ENCODE measurements at places on chromosomes 5 and 9.

DNA sequence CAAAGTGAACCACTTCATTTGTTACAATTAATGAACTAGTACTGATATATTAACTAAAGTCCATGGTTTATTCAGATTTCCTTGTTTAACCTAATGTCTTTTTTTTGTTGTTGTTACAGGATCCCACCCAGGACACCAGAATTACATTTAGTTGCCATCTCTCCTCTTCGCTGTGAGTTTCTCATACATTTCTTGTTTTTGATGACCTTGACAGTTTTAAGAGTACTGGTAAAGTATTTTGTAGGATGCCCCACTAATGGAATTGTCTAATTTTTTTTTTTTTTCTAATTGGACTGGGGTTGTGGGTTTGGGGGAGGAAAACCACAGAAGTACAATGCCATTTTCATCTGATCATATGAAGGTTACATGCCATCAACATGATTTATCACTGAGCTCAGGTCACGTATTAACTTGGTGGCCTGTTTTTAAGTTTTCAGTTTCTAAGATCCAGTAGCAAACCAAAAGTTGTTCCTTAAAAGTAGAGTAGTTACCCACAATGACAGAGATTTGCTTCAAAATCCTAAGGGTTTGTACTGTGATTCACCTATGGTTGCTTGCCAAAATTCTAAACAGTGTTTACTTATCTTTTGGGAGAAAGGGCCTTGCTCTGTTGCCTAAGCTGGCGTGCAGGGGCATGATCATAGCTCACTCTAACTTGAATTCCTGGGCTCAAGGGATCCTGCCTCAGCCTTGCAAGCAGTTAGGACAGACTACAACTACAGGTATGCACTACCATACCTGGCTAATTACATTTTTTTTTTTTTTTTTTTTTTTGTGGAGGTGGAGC is 4.5 kb upstream of the OTULIN start:
- no peak for DNase-seq

DNA sequence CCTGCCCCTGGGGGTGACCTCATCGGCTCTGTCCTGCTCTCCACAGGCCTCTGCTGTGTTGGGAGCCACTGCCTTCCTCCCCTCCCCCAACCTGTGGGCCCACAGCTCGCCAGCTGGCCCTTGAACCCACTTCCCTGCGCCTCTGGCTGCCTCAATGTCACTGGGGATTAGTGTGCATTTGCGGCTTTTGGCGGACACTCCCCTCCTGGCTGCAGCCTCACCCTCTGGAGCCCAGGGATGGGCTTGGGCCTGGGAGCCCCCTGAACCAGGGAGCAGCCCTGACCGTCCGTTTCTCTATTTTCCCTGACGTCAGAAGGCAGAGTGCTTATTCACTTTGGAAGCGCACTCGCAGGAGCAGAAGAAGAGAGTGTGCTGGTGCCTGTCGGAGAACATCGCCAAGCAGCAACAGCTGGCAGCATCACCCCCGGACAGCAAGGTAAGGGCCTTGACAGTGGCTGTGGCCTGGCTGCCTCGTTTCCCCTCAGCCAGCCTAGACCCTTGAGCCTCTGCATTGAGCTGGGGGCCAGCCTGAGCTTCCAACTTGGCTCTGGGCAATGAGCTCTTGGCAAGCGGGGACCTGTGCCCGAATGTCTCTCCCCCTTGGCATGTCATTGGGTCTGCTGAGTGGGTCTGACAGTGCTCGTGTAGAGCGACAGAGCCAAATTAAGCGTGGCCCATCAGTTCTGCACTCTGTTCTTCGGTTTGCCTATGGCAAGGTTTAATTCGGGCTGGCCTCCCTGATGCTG is 73.1 kb downstream of the RGS3 start:
- no peak for DNase-seq

DNA sequence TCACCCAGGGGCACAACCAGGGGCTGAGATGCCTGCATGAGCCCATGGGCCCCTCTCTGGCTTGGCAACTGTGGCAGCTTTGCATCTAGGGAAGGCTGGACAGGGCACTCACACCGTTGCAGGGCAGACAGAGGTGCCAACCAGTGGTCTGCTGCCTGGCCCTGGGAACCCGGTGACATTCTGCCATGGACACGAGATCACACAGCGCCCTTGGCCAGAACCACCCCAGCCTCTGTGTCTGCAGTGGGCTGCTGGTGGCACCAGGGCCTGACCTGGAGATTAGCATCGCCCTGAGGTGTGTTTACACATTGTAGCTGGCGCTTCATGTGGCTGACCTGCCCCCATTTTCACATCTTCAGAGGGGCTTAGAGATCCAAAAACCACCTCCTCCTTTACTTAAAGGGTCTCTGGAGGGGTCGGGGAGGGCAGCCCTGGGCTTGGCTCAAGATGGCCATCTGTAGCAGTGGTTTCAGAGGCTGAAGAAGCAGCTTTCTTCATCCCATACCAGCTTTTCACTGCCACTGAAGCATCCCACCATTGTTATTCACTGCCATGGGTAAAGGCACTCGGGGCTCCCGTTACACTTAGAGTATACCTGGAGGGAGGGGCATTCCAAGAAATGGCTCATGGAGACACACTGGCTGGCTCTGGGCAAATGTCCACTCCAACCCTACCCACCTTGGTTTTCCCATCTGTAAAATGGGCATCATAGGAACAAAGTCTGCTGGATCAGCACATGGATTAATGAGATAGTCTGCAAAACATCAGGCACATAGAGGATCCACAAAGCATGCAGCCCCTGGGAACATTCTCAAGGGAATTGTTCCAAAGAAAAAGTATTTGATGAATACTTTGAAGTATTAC is 11.4 kb downstream of the DCANP1 start:
- no peak for DNase-seq

GRCh38 chr9:120431268-120431667 is 148.7 kb downstream of the CDK5RAP2 start:
- DNase-seq, result no peak

GRCh38 chr5:37889612-37890317 is 49.9 kb upstream of the GDNF start:
- peak; percentile 78 for DNase-seq

- no peak for DNase-seq
Observed at GRCh38 chr9:34400686-34401602, 24.2 kb upstream of the MYORG start.

DNA sequence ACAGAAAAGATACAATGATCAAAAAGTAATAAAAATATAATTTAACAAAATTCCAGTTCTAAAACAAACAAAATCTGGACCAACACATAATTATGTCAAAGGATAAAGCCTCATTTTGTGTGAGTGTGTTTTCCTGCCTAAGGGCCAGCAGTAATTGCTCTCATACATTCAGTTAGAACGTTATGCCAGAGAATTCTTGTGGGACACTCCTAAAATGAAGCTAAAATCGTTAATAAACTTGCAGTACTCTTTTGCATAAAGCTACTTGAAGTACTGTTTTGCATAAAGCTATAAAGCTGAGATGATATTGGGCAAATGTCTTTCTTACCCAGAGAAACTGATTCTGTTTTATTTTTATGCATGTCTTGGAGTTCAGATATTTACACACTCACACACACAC is 1072.3 kb downstream of the MAT2B start:
- DNase-seq, result no peak

- DNase-seq, result no peak
Observed at GRCh38 chr5:154087260-154087659, 48.5 kb downstream of the MFAP3 start.

- no peak for DNase-seq
Observed at GRCh38 chr5:94433397-94434163, 184.8 kb downstream of the KIAA0825 start.

- DNase-seq, result no peak
Observed at GRCh38 chr5:136853971-136854370, 488.6 kb upstream of the TRPC7 start.

DNA sequence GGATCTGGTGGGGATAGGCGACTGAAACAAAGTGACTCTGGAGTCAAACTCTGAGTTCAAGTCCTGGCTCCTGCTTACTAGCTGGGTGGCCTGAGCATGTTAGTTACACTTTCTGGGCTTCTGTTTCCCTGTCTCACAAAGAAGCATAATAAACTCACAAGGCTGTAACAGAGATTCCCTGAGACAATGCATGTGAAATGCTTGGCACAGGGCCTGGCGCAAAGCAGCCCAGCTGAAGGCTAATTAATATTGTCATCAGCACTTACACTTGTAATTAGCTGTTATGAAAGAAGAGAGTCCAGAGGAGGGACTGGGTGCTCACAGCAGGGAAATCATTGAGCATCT is 64.1 kb upstream of the SPOCK1 start:
- DNase-seq, result no peak

GRCh38 chr9:78235256-78235761 is 566 bp upstream of the CEP78 start:
- DNase-seq, result no peak

- no peak for DNase-seq
Observed at GRCh38 chr9:99371376-99371775, 149.3 kb downstream of the SEC61B start.

DNA sequence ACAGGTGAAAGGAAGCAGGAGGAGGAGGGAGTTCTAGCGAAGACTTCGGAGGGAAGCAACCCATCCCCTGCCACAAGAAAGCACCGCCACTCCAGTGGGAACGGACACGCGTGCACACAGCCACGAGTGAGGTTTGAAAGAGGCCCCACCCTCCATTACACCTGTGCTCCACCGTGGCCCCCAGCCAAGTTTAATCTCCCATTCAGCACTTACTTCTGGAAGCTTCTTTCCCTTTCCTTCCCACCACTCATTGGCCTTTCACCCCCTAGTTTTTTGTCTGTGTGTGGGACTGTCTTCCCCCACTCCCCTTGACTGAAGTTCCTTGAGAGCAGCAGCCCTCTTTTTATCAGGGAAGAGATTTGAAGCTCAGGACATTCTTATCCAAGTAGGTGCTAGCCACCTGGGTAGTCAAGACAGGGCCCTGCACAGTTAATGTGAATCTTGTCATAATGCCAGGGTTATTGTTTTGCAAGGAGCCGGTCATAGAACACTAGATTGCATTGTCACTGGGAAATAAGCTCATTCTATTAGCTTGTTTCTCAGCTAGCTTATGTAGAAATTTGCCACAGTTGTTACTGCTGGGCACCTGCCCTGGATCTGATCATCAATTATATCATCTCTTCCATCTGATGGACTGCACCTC is 256.0 kb downstream of the DOCK8 start:
- no peak for DNase-seq

DNA sequence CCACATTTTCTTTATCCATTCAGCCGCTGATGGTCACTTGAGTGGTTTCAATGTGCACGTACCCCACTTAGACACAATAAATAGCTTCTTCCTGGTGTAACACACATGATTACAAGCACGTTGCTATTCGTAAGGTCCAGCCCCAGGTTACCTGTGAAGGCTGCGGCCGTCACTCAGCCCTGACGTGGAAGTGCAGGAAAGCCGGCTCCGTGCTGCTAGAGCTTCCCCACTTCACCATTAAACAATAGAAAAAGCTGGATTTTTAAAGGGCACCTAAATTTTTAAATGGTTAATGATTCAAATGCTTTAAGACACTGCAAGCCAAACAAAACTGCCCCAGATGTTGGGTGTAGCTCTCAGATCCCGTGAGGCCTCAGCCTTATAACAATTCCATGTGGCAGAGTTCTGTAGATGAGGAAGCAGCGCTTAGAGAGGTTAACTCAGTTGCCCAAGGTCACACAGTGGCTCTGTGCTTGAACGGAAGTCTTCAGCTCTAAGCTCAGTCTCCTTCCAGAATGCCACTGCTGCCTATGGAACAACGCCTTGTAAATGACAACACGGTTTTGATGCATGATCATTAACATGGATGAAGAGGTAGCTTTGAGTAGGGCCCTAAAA is 125.7 kb downstream of the COL23A1 start:
- DNase-seq, result no peak

GRCh38 chr5:61767231-61768080 is 435.4 kb downstream of the ZSWIM6 start:
- DNase-seq, result no peak

GRCh38 chr9:87359958-87360601 is 137.6 kb upstream of the DAPK1 start:
- no peak for DNase-seq

DNA sequence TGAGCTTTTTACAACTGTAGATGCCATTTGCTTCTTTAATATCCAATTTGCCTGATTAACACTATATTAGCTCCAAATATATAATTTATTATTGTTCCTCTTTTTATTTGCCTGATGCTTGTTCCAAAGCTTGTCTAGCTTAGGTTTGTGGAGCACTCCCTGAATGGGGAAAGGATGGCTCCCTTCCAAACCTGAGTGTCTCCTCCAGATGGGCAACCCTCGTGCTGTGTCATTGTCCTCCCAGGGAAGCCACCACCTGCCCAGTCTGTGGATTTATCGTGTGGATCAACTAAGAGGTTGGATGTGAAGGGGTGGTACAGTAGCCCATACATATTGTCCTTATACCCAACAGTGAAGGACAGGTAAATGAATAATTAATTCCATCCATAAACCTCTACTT is 404.9 kb downstream of the CDK5RAP2 start:
- DNase-seq, result no peak

- no peak for DNase-seq
Observed at GRCh38 chr5:11704916-11705315, 199.3 kb downstream of the CTNND2 start.

GRCh38 chr9:84823421-84824271 is 154.1 kb downstream of the NTRK2 start:
- no peak for DNase-seq

DNA sequence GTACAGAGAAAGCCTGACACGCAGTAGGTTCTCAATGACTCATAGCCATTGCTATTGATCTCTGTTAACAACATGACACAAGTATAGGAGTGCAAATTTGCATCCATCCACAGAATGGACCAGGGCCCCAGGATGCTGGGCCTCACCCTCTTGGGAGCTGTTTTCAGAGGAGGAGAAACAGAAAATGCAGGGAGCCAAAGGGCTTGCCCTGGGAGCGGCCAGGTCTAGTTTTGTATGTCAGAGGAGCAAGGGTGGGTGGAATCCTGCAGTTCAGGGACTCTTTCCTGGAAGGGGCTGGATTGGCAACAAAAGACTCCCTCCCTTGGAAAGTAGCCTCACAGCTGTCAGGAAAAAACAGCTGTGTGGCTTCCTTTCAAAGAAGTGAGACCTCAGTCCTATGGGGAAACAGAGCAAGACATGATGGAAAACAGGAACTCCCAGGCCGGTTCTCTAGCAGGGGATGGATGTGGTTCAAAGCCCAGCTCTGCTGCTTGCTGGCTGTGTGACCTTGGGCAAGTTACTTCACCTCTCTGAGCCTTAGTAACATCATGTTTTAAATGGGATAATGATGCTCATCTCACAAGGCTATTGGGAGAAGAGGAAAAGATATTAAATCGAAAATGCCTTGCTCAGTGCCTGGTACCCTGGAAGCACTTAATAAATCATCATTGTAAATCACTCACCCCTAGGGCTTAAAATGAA is 50.5 kb upstream of the SH3PXD2B start:
- DNase-seq, result no peak

DNA sequence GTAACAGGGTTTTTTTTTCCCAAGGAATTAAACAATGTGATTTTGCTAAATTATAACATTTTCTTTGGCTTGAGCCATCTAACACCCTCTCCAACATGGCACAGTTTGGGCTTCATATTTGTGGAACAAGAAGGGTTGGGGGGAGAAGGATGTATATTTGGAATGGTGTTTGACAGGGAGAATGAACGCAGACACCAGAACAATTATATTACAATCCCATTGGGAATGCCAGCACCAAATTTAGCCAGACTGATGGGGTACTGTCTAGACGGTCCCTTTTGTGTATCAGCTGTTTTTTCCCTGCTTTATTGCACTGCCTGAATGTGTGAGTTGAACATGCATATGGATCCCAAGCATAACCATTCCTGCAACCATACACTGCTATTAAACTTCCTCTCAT is 130.9 kb upstream of the TMEM161B start:
- no peak for DNase-seq
